ENCODE measurements at places on chromosomes 3 and 15.

DNA sequence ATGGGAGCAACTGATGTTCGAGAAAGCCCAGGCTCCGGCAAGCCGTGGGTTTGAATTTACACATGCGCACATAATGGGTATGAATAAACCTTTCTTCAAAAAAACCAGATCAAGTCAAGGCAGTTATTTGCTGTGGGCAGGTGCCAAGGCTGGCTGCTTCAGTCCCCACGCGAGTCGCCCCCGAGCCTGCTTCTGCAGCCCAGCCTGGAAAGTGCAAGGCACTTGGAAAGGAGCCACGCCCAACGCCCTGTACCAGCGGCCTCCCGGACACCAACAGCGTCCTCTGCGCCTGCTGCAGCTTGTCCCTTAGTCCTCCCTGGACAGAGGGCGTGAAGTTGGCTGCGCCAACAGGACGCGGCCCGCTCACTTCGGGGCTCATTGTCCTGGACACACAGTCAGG lies 68.9 kb downstream of the KLF15 start:
- DNase-seq: no peak

GRCh38 chr3:136852180-136852579 lies 9.8 kb upstream of the NCK1 start:
- DNase-seq: no peak

GRCh38 chr3:194967151-194968117 lies 281.8 kb downstream of the FAM43A start:
- no peak for DNase-seq

GRCh38 chr3:39752019-39752637 lies 57.3 kb upstream of the MYRIP start:
- DNase-seq: no peak

GRCh38 chr3:23002836-23003732 lies 200.0 kb upstream of the UBE2E2 start:
- DNase-seq: no peak

DNA sequence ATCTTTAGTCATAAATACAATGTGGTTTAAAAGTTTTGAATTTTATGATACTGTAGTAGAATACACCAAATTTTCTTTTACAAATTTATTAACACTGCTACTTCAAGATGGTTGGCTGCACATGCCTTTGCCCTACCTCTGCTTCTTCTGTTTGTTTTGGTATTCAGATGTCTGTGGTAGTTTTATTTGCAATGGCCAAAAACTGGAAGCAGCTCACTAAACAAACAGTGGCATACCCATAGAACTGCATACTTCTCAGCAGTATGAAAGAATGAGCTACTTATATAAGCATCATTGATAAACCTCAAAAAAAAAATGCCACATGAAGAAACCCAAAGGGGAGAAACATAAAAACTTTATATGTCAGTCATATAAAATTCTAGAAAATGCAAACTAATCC lies 19.5 kb downstream of the ARIH2 start:
- no peak for DNase-seq

- no peak for DNase-seq
Measured at GRCh38 chr3:99776516-99777209, 41.0 kb upstream of the CMSS1 start.

GRCh38 chr15:41596972-41597371 lies 38.0 kb downstream of the TYRO3 start:
- no peak for DNase-seq

- no peak for DNase-seq
Measured at GRCh38 chr3:108024146-108024850, 66.5 kb downstream of the CD47 start.

DNA sequence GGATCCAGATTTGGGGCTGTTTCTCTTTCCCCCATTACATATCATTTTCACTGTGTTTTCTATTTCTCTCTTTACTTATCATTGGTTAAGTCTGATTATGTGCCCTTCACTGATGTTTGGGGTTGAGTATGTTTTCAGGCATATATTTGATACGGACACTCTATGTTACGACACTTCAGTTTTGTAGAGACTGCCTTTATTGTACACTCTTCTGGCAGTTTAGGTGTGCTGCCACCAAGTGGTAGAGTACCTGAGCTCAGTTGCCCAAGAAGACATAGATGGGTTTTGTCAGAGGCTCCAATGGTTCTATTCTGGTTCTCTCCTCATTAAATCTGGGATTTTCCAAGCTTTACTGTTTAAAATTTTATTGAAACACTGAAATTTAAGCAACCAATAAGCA lies 255.0 kb upstream of the ROPN1 start:
- no peak for DNase-seq

DNA sequence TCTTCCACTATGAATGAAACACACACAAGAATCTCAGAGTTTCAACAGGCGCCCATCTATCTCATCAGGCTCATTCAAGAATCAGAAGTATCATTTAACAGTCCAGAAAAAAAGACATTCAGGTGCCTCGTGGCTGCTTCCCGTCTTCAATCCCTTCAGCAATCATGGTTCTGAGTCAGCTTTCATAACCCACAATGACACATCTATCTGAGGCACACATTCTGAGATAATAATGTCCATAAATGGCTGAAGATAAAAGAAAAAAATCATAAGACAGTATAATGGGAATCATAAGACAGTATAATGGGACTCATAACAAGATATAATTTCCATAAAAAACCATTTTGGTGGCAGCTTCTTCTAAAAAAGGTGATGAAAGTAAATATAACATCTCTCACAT lies 52.4 kb downstream of the TNIK start:
- no peak for DNase-seq

DNA sequence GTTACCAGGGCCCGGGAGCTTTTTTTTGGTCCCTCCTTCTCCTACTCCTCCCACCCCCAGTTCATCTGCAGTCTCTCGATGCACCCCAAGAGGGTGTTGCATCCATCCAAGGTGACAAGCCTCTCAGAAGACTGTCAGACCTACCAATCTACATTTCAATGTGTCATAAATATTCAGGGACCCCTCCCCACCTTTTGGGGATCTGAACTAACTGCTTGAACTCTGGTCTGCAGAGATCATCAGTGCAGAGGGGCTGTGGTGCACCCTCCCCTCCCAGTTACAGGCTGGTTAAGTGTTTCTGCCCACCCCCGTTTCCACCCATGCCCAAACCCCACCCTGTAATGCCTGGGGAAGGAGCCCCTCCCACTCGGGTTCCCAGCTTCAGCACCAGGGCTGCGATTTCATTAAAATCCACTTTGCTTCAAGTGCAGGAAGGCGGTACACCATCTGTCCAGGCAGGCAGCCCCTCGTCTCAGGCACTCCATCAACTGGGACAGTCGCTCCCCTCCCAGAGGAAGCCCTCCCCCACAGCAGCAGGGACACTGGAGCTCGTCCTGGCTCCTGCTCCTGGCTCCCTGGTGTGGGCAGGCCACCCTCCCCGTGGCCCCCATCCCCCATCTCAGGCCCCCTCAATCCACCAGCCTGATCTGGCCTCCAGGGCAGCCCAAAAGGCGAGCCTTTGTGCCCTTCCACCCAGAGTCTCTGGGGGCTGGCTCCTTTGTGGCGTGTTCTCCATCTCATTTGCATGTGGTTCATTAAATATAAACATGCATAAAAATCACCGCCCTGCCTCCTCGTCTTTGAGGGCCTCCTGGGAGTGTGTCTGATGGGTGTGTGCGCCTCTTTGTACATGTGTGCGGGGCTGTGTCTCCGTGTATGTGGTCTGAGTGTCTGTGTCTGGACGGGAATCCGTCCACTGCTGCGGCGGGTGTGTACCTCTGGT lies 32.3 kb downstream of the RNU5B-1 start:
- no peak for DNase-seq

DNA sequence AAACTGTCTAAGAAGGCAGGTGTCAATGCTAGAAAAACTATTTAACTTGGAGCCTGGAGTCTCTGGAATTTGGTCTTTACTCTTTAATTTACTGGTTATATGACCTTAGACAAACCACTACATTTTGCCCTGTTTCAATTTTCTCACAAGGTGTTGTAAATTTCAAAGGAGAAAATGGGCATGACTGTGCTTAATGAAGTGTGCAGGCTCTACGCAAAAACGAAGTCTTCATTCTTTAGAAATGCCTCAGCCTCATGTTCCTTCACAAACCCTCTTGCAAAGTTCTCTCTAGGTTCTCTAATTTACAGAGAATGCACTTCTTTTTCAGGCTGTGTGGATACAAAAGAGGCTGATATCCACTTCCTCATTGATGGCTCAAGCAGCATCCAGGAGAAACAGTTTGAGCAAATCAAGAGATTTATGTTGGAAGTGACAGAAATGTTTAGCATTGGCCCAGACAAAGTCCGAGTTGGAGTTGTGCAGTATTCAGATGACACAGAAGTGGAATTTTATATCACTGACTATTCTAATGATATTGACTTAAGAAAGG lies 39.1 kb downstream of the COL6A5 start:
- DNase-seq: no peak

DNA sequence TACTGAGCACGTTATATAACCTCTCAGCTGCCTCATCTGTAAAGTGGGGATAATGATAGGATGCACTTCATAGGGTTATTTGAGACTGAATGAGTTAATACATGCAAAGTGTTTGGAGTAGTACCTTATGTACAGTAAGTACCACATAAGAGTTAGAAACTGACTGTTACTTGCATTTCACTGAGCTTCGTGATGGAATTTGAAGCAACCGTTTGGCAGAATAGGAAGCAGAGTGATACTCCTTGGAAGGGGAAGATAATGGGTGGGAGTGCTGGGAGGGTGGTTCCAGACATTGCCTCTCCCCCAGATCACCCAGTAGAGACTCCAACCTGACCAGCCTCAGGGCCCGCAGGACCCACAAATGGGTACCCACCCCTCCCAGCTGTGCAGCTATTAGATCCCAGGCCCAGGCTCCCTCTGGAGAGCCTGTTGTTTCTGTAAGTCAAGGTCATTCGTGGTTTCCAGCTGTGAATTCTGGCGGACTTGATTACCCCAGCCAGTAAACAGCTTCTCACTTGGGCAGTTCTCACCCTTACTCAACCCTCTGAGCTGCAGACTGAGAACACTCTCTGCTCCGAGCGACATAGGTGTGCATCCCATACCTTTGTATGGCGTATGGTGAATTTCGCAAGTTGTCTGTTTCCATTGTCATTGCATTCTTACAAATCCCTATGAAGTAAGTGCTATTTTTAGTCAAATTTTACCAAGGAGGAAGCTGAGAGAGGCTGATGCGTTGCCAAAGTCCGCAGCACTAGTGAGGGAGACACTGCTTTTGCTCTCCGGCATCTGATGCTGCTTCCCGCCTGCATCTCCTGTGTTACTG lies 11.1 kb downstream of the ALPK3 start:
- DNase-seq: no peak

- DNase-seq: no peak
Measured at GRCh38 chr3:34198309-34198708, 399.9 kb downstream of the PDCD6IP start.

DNA sequence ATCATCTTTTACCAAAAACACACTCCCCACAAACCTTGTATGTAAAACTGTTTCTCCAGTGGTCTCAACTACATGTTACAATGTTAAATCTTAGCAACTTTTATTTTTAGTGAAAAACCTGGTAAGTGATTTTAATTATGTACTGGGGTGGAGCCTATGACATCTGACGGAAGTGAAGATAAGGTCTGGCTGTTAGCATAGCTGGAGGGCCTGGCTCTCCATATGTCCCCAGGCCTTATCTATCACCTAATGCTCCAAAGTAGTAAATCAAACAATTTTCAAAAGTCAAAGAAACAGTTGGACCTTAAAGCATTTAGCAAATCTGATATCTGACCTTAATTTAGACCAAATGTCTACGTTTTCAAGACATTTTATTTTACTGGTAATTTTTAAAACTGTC lies 173.6 kb upstream of the SMAD3 start:
- no peak for DNase-seq

DNA sequence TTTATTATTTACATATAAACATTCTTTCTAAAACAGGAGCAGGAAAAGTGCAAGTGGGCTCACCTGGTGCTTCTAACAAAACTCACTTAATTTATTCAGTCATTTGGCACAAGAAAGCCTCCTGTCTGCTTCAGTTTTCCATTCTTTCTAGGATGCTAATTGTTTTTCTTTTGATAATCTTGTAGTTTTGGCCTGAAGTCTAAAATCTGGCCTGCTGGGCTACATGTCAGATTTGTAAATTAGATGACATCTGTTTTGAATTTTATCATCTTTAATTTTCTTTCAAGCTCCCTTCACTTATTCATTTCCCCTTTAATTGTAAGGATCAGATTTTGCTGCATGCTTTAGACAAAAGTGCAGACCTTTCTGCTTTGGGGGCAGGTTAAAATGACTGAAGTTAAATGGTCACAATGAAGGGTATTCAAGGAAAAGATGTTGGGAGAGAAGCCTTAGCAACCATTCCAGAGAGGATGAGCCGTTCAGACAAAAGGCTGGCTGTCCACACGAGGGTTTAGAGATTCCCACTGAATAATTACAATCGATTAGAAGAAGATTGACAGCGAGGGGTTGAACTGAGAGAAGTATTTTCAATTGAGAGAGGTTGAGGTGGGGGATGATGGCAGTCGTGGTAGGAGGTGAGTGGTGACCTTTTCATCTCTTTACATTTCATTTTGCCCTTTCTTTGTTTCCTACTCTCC lies 59.9 kb upstream of the PTX3 start:
- DNase-seq: no peak

DNA sequence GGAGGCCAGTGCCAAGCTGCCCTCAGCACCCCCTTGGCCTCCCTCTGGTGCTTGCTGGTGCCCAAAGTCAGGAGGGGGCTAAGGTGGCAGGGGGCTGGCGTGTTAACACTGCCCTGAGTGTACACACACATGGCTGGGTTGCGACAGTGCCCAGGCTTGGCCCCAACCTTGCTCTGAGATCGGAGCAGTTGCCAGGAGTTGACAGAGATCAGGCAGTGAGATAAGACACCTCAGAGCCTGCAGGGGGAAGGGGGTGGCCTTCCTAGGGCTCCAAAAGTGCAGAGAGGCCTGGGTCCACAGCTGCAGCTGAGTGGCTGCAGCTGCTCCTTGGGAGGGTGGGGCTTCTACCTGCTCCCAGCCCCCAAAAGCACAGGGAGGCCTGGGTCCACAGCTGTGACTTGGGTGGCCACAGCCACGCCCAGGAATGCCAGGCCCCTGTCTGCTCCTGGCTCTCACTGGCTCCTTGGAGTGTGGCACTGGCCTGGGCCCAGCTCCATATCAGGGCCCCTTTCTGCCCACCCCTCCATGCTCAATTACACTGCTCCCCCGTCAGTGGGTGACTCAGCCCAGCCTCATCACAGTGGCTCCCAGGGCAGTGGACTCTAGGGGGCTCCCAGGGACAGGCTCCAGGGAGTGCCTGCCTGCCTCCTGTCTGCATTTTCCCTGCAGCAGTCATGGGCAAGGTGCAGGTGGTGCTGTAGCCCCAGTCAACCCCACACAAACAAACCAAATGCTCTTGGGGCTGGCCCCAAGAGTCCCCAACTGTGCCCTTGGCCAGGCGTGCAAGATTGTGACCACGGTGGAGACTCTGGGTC lies 56.4 kb upstream of the C15orf39 start:
- DNase-seq: no peak
